ENCODE measurements at places on chromosomes 2 and 18.

GRCh38 chr2:59462422-59463197, 1090.8 kb downstream of the BCL11A start:
- DNase-seq = no peak

GRCh38 chr2:186060744-186061440, 322.3 kb downstream of the FSIP2 start:
- no peak for DNase-seq

- peak; percentile 11 for DNase-seq
Measured at GRCh38 chr2:229713371-229714079, 830 bp downstream of the DNER start.

GRCh38 chr2:81903534-81903933, 1599.0 kb upstream of the LRRTM1 start:
- no peak for DNase-seq

- DNase-seq = no peak
Measured at GRCh38 chr2:24731040-24731439, 62.2 kb downstream of the PTRHD1 start.

- DNase-seq = no peak
Measured at GRCh38 chr18:49747876-49748275, 65.5 kb downstream of the ACAA2 start.

GRCh38 chr2:191679818-191680600, 2.1 kb downstream of the NABP1 start:
- peak; percentile 78 for DNase-seq

- peak; percentile 72 for DNase-seq
Measured at GRCh38 chr2:135863233-135863632, 13.0 kb downstream of the MCM6 start.

GRCh38 chr2:26536371-26537068, 58.6 kb upstream of the OTOF start:
- no peak for DNase-seq

- no peak for DNase-seq
Measured at GRCh38 chr18:7017013-7017412, 100.6 kb downstream of the LAMA1 start.

GRCh38 chr2:56014046-56014730, 90.6 kb upstream of the EFEMP1 start:
- DNase-seq = no peak

DNA sequence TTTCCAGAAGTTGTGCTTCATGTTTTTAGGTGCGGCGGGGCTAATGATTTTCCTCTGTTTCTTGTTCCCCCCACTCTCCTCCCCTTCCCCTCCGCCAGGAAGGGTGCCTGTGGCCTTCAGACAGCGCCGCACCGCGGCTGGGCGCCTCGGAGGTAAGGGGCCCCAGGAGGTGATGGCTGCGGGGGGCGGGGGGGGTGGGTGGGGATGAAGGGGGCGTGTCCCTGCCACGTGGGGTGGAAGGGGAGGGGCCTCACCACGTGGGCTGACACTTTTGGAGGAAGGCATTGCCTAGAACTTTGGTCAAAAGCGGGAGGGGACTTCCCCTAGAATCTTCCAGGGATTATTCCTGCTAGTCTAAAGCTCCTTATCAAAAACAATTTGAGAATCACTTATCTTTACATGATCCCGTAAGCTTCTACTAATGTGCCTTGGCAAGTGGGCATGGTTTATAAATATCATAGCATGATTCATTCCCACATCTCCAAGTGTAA, 83.1 kb downstream of the FAM210A start:
- DNase-seq = no peak

- no peak for DNase-seq
Measured at GRCh38 chr18:24964216-24964615, 387.8 kb downstream of the ZNF521 start.

- DNase-seq = no peak
Measured at GRCh38 chr2:2901384-2902345, 476.0 kb downstream of the EIPR1 start.

- DNase-seq = no peak
Measured at GRCh38 chr2:119434664-119435063, 3.0 kb downstream of the TMEM37 start.

DNA sequence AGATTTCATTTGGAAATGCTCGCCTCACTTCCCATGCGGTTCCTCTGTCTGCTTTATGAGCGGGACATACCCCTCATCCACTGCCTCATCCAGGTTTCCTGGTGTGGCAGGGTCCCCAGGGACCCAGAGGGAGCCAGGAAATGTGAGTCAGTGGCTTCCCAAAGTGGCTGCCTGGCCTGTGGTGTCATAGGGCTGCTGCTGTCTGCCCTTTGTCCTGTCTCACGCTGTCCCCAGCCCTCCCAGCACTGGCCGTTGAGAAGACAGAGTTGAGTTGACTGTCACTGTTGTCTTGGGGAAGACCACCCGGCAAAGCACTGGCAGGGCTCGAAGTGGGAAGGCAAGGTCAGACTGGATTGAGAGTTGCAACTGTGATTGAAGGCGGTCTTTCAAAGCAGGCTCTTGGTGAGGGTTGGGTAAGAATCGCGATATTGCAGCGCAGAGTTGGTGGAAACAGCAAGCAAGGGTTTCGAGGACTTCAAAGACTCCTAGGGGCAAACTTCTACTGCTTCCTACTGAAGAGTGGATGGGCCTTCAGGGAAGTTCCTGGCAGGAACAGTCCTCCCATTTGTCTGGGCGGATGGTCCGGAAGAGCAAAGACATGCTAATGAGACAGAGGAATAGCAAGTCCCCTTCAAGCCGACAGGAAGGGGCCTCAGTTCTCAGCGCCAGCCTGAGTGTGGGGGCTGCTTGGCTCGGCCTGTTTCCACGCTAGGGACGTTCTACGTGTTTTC, 33.9 kb downstream of the RAB31 start:
- no peak for DNase-seq

GRCh38 chr2:197369228-197369932, 58.8 kb upstream of the ANKRD44 start:
- peak; percentile 39 for DNase-seq

DNA sequence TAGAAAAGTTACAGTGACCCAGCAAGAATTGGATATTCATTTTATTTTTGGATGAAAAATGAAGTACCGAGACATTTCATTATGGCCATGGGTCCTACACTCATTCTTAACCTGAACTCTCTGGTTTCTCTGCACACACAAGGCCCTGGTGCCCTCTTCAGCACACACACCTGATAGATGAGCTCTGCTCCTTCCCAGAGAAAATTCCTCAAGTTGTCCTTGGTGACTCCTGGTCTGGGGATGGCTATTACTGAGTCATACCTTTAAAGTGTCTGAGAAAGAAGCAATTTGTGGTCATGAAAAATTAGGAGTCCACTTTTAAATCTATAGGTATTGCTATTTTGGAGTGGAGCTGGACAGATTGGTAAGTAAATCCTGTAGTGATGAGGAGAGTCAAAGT, 311.5 kb downstream of the CDH2 start:
- no peak for DNase-seq

DNA sequence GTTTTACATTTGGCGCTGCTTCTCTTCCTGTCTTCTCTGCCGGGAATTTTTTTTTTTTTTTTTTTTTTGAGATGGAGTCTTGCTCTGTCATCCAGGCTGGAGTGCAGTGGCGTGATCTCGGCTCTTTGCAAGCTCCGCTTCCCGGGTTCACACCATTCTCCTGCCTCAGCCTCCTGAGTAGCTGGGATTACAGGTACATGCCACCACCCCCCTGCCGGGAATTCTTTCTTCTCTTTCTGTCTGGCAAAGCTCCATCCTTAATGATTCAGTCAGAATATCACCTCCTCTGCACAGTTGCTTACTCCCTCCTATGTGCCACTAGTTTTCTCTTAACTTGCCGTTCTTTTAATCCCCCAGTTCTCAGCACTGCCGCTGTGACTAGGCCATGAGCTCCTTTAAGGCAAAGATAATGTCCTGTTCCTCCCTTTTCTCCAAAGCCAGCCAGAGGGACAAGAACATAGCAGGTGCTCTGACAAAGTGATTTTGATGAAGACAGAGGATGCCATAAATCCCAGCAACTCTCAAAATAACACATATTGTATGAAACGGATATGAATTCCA, 112.1 kb upstream of the LRATD1 start:
- DNase-seq = no peak

DNA sequence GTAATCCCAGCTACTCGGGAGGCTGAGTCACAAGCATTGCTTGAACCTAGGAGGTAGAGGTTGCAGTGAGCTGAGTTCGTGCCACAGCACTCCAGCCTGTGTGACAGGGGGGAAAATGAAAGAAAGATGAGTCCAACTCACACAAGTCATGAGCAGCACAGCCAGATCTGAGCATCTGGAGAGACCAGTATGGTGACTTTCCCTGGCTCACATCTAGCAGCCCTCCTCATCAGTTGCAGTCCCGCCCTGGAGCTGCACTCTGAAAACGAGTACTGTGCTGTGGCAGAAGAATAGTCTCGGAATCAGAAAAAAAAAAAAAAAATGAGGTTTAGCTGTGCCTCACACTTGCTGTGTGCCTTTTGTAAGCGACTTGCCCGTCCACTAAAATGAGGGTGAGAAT, 74.4 kb upstream of the TRIB2 start:
- DNase-seq = no peak

- DNase-seq = no peak
Measured at GRCh38 chr2:1728821-1729220, 15.5 kb downstream of the PXDN start.

DNA sequence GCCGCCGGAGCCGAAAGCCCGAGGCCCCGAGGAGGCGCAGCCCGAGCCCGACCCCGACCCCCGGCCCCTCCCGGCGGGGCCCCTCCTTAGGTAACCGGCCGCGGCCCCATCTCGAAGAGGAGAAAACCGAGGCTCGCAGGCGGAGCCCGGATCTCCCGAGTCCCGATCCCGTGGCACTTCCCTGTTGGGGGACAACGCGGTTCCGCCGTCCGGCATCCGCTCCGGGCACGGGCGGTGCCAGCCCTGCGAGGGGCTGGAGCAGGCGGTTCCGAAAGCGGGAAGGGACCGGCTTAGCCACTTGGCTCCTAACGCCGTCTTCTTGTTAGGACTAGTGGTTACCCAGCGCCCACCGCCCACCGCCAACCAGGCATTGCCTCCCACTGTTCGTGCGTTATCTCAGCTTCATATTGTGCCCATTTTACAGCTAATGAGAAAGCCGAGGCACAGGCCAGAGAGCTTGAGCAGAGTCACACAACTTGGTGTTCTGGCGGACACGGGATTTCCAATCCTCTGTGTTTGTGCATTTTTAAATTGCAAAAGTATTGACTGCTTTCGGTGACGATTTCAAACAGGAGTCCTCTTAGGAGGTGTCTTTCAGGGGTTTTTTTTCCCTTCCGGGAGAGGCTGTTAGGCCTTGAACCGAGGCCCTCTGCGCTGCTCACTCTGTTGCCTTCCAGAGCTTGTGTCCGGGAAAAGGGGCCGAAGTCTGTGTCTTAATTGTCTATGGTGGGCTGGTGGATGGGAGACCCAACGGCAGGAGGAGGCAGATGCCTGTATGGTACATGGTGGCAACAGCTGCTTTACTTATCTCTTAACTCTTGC, 562 bp downstream of the CENPA start:
- DNase-seq = peak; percentile 42

GRCh38 chr2:634636-635388, 42.4 kb downstream of the TMEM18 start:
- no peak for DNase-seq
